ENCODE measurements at places on chromosomes 13 and 19.

GRCh38 chr13:34409496-34410182 is 532.4 kb upstream of the NBEA start:
- DNase-seq, result no peak

DNA sequence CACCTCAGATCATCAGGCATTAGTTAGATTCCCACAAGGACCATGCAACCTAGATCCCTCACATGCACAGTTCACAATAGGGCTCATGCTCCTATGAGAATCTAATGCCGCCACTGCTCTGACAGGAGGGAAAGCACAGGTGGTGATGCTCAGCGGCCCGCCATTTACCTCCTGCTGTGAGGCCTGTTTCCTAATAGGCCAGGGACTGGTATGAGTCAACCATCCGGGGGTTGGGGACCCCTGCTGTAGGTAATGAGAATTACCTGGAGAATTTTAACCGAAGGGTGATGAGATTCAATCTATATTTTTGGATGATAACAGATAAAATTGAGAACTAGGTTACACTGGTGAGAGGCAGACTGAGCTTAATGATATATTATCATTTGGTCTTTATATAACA is 101.4 kb downstream of the LACC1 start:
- peak; percentile 2 for DNase-seq

DNA sequence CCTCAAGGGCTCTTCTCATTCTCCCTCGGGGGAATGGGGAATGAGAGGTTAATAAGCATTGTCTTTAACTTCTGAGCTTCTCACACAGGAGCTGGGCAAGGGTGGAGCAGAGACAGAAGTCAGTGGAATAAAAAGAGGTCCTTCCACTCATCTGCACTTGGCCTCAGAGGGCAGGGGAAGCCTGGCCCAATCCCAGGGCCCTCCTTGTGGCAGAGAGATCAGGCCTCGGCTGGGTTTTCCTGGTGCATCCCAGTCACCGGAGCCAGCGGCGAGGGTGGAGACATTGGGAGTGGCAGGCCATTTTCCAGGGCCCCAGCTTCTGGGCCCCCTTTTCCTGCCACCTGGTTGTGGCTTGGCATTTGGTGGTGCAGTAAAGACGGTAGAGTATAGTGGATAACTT is 10.6 kb downstream of the CALM3 start:
- DNase-seq, result no peak

DNA sequence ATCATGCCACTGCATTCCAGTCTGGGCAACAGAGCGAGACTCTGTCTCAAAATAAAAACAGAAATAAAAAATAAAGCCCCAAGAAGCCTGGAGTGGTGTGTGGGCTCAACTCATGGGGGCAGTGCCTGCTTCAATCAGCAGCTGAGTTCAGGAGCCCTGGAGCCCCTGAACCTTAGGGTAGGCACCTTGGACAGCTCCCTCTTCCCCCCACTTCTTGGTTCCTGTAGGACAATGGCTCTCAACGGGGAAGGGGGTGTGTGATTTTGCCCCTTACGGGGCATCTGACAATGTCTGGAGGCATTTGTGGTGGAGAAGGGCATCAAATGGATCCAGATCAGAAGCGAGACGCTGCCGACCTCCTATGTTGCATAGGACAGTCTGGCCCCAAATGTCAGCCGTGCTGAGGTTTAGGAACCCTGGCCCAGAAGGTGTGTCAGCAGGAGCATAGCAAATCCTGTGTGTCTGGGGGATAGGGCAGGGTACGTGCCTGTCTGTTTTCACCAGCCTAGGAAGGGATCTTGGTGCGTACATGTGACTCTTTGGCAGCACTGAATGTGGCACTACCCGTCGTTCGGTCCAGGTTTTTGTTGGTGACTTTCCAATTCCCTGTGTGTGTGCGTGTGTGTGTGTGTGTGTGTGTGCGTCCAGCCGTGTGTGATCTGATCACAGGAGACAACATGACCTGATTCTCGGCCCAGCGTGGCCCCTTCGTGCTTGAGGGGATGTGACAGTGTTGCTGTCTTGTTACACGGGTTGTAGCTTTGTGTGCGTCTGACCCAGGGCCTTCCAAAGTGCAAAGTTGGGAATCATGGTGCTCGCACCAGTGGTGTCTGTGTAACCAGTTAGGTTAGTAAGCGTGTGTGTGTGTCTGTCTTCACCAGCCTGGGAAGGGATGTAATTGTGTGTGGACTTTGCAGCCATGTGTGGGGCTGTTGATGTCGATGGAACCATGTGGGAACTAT is 7.5 kb downstream of the IGLON5 start:
- no peak for DNase-seq

GRCh38 chr13:44243198-44243857 is 130.3 kb upstream of the SERP2 start:
- peak; percentile 82 for DNase-seq

- DNase-seq, result no peak
Measured at GRCh38 chr19:39951686-39952085, 17.3 kb upstream of the FCGBP start.

GRCh38 chr19:6358003-6358402 is 3.3 kb upstream of the CLPP start:
- no peak for DNase-seq

DNA sequence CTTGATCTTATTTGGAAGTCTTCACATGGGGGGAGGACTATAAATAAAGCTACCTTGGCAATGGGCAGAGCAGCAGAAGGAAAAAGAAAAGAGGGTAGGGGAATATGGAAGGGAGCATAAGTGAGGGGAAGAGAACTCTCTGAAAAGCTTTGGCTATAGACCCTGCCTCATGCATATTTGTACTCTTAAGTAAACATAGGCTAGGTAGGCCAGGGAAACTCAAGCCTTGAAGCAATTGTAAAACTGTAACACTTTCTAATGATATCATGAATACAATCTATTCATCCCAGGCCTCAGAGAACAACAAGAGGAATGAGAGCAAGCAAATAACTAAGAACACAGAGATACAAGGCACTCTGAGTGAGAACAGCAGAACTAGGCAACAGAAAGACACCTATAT is 20.4 kb downstream of the MYCBP2 start:
- DNase-seq, result no peak

GRCh38 chr13:31699650-31700049 is 39.7 kb upstream of the RXFP2 start:
- no peak for DNase-seq

GRCh38 chr13:50437252-50437651 is 406.2 kb downstream of the DLEU7 start:
- DNase-seq, result no peak

- DNase-seq, result no peak
Measured at GRCh38 chr13:102289606-102290005, 112.2 kb downstream of the FGF14 start.

- no peak for DNase-seq
Measured at GRCh38 chr13:102309110-102309509, 92.7 kb downstream of the FGF14 start.

DNA sequence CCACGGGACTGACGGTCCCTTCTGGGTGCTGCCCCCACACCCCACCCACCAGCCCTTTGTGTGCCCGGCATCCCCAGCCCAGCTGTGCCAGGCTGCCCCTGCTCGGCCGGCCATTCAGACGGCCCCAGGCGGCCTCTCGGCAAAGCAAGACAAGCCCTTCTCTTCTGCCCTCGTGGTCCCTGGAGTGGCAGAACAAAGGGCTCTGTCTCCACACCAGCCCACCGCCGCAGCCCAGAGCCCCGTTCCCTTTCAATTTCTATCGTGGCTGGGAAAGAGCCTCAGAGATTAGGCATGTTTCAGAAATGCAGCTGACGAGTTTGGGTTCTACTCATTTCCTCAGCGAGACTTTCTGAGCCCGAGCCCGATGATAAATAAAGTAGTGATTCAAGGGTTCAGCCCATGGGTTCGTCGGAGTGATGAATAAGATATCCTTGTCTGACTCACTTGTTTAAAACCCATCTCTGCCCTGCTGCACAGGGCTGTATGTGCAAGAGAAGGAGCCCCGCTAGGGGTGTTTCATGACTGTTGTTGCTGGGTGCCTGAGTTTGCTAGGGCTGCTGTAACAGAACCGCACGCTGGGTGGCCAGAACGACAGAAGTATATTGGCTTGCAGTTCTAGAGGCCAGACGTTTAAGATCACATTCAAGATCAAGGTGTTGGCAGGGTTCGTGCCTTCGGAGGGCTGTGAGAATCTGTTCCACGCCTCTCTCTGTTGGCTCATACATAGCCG is 4.3 kb downstream of the MYO9B start:
- no peak for DNase-seq

DNA sequence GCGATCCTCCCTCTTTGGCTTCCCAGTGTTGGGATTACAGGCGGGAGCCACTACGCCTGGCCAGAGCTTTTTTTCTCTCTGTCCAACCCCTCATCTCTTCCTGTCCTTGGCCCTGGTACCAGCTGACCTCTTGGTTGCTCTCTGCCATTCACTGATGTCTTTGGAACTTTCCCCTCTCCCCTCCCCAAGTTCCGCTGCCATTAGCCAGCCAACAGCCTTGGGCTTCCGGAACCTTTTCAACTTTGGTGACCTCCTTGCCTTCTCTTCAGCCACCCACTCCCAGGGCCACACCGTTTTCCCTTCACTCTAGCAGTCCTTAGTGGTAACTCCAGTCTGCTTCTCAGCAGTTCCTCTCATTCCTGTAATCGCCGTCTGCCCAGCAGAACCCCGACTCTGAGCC is 4.3 kb downstream of the WTIP start:
- no peak for DNase-seq

GRCh38 chr19:3986260-3987041 is 1.2 kb upstream of the EEF2 start:
- DNase-seq, result peak; percentile 43

GRCh38 chr13:26446751-26447150 is 110.7 kb upstream of the WASF3 start:
- no peak for DNase-seq

GRCh38 chr19:33684538-33685232 is 62.9 kb downstream of the CHST8 start:
- no peak for DNase-seq

DNA sequence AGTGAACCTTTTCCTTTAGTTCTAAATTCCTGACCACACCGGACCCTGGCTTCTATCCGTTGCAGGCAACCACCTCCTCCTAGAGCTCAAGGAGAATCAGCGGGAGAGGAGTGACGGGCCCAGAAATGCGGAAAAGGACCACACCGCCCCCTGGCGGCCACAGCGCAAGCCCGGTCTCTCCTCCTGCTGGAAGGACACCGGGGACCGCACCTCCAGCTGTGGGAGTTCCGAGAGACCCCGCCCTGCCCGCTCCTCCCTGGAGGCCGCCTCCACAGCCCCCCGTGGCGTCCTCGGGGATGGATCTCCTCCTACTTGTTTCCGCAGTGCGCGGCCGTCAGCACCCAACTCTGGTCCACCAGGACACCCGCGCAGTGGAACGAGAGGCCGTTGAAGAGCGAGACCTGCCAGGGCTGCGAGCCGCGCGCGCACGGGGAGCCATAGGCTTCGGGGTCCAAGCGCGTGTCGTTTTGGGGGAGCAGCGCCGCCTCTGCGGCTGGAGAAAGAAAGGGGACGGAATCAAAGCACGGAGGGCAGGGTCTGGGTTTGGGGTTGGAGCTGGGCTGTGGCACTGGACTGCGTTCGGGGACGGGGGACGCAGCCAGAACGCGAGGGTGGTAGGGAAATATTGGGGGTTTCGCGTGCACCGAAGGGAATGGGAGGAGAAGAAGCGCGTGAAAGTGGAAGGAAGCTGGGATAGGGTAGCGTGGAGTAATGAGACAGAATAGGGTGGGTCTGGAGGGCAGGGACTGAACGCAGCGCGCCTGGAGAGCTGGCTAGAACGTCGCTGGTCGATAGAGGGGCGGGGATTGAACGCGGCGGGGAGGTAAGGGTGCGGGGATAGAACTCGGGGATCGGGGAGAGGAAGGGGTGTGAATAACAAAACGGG is 2.5 kb downstream of the KLK10 start:
- DNase-seq, result peak; percentile 84

DNA sequence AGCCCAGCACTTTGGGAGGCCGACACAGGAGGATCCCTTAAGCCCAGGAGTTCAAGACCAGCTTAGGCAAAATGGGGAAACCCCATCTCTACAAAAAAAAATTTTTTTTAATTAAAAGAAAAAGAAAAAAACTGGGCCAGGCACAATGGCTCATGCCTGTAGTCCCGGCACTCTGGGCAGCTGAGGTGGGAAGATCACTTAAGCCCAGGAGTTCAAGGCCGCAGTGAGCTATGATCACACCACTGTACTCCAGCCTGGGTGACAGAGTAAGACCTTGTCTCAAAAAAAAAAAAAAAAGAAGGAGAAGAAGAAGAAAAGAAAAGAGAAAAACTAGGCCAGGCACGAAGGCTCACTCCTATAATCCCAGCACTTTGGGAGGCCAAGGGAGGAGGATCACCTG is 4.3 kb downstream of the ELL start:
- no peak for DNase-seq

- DNase-seq, result no peak
Measured at GRCh38 chr19:7552781-7553180, 17.3 kb downstream of the PNPLA6 start.

GRCh38 chr13:108154421-108154858 is 60.9 kb downstream of the LIG4 start:
- DNase-seq, result no peak

DNA sequence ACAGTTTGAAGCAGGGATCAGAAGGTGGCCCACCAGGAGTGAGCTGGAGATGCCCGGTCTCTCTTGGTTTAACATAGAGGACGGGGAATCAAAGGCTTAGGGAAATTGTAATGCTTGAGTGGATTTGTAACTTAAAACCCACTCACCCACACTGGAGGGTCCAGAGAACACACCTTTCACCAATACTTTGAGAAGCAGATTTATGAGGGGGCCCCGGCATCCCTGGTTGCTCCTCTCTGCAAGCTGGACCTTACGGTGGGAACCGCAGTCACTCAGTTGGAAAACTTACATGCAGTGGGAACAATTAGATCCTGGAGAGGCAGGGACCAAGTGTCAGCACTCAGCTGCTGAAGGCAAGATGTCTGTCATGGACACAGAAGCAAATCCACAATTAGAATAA is 20.5 kb downstream of the PPP5C start:
- no peak for DNase-seq

DNA sequence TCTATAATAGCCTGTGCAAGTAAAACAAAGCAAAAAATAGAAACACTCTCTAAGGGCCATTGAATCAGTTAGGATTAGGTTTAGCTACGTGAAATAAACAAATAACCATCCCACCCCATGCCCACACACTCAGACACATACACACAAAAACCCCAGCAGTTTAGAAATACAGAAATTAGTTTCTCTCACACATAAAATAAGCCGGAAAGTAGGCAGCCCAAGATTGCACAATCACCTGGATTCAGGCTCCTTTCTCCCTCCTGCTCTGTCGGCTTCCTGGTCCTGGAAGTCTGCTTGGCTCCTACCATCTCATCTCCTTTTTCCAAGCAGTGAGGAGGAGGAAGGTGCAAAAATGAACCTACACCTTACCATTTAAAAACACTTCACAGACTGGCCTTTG is 22.6 kb upstream of the USP12 start:
- DNase-seq, result no peak
